Activated CD4-positive, alpha-beta T cell treated with anti-CD3 and anti-CD28 coated beads, Interleukin-2, amount 10 ng/mL, durations not matched to agents 24 days and 14 days (primary cell): ENCODE measurements at places on chromosomes 12 and 14.
A peak's percentile ranks its signal among the peaks of the same experiment; 100 is the strongest.

DNA sequence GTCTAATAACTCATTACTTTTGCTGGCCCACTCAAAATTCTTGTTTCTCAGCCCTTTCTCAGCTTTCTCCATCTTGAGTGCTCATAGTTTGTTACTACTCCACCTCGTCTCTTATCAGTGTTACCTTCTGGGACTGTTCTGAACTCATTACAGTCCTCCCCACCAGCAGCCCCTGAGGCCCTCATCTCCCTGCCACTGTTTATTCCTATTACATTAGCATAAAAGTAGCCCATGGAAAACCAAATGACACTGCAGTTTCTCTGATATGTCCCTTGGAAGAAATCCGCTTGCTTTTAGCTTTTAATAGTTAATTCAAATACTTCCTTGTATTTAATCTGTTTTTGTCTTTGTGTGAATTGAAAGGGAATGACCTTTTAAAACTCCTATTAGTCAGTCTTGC, 7.6 kb downstream of the AKAP6 start:
- no peak for DNase-seq

GRCh38 chr12:108302403-108303311, 36.5 kb downstream of the CMKLR1 start:
- DNase-seq: no peak

GRCh38 chr14:66442953-66443571, 43.1 kb upstream of the CCDC196 start:
- DNase-seq: no peak

GRCh38 chr12:112121780-112122565, 3.4 kb upstream of the TRAFD1 start:
- no peak for DNase-seq

- no peak for DNase-seq
These were observed 181.6 kb upstream of the GZMB start for GRCh38 chr14:24815543-24815942.

GRCh38 chr12:24222968-24223367, 273.5 kb upstream of the SOX5 start:
- no peak for DNase-seq

DNA sequence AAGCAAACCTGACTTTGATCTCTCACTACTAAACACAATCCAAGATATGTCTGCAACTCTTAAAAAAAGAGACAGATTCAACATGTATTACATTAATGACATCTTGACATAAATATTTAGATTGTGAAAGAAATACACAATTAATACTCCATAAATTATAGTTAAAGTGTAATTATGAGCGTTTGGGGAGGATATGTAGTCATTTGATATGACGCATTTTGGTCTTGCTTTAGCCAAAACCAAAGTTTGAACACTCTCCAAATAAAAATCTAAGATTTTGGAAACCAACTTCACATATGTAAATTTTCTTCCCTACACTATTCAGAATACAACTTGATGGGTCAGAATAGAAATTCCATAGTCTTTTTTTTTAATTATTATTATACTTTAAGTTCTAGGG, 1257.6 kb downstream of the SLC16A7 start:
- no peak for DNase-seq

GRCh38 chr12:56699020-56699661, 11.1 kb upstream of the PTGES3 start:
- no peak for DNase-seq

DNA sequence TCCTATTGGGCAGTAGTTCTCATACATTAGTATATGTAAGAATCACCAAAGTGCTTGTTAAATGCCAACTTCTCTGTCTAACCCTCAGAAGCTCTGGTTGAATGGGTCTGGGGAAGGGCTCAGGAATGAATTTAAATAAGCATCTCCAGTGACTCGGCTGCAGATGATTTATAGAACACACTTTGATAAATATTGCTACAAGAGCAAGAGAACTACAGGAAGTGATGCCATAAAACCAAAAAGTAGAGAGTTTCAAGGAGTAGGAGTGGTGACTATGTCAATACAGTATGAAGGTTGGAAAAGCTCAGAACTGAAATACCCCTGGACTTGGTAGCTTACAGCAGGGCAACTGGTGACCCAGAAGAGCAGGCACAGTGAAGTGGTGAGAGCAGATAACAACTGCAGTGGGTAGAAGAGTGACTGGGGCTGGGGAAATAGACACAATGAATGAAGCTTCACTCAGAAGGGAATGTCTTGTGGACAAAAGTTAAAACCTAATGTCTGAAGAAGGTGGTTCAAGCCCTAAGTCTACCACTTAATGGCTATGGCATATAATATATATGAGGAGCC, 8.0 kb upstream of the PLEKHA5 start:
- no peak for DNase-seq

DNA sequence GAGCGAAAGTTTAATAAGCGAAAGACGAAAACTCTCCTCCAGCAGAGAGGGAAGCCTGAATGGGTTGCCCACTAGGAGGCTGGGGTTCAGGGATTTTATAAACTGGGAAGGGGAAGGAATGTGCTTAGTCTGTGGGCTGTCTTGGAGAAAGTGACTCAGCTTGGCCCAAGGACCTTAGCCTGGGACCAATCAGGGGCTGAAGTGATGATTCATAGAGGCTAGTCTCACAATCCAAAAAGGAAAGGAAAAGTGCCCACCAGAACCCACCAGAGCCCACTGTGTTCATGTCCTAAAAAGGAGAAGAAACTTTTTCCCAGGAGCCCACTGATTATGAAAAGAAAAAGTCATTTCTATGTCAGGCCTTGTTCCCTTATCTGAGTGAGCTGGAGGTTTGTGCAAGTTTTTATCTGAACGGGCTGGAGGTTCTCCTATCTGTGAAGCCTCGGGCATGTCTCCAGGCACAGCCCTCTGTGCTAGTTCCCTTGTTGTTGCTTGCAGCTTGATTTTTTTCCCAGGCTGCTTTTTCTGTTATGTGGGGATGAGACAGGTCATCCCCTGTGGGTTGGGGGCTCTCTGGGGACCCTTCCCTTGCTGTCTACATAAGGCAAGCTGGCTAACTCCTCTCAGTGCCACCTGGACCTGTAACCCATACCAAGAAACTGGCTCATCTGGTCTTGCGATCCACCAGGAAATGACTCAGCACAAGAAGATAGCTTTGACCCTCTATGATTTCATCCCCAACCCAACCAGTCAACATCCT, 8.3 kb upstream of the GOLGA5 start:
- no peak for DNase-seq

GRCh38 chr12:107372229-107372658, 278.9 kb upstream of the CRY1 start:
- peak; percentile 87 for DNase-seq

DNA sequence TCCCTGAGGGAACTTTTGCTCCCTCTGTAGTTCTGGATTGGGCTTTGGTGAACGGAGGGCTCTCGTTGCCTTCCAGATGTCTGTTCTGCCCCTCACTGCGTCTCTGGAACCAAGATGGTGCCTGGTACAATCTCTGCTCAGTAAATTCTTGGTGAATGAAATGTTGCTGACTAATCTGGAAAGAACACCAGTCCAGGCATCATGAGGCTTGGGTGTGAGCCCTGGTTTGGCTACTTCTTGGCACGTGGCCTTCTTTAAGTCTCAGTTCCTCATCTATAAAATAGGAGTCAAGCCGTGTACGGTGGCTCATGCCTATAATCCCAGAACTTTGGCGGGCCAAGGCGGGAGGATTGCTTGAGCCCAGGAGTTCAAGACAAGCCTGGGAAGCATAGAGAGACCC, 4.3 kb downstream of the HHIPL1 start:
- no peak for DNase-seq

DNA sequence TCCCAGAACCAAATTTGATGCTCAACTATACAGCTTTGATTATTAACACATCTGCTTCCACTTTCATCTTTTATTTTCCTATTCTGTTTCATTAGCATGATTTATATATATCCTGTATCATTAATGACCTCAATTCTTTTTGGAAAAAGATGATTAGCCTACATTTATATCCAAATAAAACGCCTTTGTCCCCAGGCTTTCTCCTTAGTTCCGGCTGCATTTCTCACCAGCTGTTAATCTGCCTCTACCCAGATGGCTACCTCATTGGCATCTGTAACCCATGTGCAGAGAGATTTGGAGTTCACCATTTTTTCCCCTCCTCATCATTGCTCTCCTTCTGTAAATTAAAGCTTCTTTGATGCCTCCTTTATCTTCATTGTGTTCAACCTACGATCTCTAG, 336.8 kb upstream of the RGS6 start:
- DNase-seq: no peak

DNA sequence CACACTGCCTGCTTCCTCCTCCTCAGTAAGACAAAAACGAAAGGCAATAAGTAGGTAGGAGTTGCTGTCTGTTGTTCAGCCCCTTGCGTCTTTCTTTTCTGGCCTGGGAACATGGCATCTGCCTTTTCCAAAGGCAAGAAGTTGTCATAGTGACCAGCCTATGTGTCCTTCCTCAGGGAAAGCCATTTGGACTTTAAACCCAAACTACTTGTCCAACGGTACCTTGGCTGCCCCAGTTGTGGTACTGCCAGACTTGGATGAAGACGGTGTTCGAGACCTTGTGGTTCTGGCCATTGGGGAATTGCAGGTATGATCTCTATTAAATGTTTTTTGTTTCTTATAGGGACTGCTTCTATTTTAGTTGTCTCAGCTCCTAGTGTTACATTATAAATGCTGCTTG, 18.5 kb downstream of the FAM234B start:
- no peak for DNase-seq

- DNase-seq: no peak
These were observed 136.8 kb downstream of the TPH2 start for GRCh38 chr12:72075401-72075800.

DNA sequence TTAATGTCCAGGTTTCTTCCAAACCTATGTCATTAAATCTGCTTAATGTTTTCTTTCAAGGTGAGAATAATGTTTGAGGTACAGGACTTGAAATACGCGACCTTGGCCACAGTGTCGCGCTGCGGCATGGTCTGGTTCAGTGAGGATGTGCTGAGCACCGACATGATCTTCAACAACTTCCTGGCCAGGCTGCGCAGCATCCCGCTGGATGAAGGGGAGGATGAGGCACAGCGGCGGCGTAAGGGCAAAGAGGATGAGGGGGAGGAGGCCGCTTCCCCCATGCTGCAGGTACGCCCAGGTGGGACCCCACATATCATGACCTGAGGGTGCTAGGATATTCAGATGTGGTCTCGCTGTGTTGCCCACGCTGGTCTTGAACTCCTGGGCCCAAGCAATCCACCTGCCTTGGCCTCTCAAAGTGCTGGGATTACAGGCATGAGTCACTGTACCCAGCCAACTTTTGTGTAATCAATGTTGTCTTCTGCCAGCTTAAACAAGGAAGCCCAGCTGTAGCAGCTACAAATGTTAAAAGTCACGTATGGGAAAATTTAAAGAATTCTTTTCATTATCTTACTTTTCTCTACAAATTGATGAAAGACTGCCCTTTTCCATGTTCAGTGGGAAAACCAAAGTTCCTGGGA, 50.8 kb downstream of the DYNC1H1 start:
- no peak for DNase-seq

GRCh38 chr14:89408907-89409700, 7.9 kb downstream of the FOXN3 start:
- no peak for DNase-seq

DNA sequence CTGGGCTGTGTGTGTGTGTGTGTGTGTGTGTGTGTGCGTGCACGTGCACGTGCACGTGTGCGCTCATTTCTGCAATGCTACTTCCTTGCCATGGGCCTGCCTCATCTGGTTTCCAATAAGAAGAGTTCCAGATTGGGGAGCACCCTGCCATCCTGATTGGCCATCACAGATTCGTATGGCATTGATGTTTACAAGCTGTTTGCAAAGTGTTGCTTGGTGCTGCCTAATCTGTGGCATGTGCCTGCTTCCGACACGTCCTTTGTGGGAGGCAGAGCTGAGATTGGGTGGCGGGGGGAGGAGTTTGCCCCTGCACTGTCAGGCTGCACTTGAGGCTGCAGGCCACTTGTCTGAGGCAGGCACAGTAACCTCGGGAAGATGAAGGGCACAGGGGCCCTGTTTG, 39.2 kb downstream of the SAMD4A start:
- no peak for DNase-seq

DNA sequence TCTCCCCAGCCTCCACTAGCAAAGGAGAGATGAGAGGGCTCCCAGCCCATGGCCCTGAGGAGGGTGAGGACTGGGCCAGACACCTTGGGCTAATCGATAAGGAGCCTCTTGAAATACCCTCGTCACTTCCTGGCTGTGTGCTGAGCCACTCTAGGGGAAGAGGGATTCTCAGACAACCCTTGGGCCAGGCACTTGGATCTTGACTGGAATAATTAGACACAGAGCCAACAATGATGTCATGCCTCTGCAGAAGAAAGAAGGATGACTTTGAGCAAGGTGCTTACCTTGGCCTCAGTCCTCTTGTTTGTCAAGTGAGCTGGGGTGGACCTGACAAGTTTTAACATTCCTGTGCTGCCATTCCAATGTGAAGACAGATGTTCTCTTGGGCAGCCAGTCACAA, 83.1 kb downstream of the LRRC74A start:
- no peak for DNase-seq

DNA sequence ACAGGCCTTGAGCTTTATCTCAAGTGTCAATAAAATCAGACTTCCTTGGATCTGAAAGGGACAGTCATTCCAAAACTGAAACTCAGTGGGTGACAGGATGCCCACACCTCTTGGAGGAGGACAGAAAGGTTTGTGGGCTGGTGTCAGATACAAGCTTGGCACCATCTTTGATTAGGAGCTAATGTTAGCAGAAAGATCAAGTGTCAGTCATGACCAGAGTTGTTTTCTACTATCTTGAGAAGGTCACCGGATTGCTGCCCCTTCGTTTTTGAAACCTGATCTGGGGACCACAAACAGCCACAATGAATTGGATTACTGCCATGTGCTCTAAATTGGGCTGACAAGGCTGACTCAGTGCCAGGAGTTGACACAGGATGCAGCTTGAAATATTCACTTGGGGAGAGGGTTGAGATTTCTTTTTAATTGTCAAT, 88.3 kb downstream of the OTOGL start:
- DNase-seq: peak; percentile 59

DNA sequence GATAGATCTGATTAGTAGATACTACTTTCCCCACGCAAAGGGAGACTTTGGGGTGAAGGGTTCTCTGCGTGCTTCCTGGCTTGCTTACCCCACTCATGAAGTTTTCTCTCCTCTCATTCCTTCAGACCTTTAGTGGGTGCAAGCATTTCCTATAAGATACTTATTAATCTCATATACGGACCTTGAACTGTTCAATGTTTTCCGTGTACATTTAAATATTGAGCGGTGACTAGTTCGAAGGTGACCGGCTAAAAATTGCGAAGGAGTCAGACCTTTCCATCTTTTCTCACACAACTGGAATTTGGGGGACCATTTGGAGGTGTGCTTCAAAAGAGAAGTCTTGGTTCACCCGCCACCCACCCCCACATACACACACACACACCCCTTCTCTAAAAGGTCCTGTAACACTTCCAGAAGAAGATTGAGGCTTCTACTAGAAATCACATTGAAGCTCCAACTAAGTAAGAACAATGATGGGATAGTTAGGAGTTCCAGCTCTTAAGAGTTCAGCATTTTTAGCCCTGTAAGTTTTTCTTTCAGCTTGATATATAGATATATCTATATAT, 6.1 kb upstream of the FOXG1 start:
- DNase-seq: no peak

GRCh38 chr12:106291342-106291741, 11.2 kb upstream of the TCP11L2 start:
- DNase-seq: no peak
